Stimulated activated CD8-positive, alpha-beta memory T cell treated with anti-CD3 and anti-CD28 coated beads, Interleukin-7, amount 100 ng/mL, for 1 hour (primary cell): ENCODE measurements at places on chromosomes 11 and 22.

DNA sequence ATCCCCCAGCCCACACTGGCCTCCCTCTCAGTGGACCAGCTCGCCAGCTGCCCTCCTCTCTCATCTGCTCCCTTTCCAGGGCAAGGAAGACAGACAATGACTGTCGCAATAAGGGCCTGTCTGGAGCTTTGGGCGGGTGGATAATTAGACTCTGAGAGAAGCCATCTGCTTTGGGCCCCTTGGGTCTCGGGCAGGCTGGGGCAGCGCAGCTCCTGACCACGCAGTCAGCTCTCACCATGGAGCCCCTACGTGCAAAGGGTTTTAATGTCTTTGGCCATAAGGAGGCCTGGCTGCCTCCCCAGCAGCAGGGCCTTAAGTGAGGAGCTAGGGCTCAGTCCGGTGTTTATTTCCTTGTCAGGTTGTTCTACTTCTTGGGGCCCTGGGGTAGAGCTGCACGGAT, 153.9 kb downstream of the CHST1 start:
- DNase-seq: no peak

DNA sequence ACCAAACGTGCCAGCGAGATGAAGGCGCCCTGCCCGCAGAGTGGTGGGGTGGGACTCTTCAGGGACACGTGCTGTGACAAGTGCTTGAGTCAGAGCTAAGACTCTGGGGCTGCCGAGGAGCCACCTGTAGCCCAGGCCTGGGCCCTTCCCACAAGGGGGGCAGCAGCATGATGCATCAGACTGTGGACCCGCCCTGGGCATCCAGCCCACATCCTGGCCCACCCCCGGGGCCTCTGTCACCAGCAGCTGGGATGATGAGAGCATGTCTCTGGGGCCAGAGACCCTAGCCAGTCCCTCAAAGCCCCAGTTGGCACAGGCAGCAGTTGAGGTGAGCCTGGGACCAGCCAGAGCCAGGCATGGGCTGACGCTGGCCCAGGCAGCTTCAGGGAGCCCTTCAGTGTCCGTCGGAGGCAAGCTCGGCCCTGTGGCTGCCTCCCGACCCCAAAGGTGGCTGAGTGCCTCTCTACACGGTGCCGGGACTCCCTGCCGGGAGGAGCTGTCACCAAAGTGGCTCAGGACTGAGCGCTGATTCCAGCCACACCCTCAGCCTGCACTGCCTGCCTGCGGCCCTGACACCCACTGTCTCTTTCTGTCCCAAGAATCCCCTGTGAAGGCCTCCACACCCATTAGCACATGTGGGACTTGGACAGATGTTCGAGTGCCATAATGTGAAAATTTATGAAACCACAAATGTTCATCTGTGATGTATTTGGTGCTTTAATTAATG, 41.3 kb downstream of the CDKN1C start:
- no peak for DNase-seq

DNA sequence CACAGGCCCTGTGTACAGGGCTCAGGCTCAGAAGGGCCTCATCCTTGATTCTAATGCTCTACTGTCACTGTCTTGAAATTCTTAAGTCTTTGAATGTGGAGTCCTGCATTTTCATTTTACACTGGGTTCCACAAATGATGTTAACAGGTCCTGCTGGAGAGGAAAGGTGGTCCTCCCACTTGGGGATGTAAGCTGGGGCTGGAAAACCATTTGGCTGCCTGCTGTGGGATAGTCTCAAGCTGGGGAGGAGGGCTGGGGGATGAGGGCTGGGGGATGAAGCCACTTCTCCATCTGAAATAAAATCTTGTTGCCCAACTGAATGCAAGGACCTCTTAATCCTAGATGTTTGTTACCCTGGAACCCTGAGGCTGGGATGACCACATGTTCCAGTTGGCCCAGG, 423.0 kb downstream of the TENM4 start:
- DNase-seq: no peak

GRCh38 chr22:46010207-46010867, 33.4 kb upstream of the WNT7B start:
- DNase-seq: no peak

DNA sequence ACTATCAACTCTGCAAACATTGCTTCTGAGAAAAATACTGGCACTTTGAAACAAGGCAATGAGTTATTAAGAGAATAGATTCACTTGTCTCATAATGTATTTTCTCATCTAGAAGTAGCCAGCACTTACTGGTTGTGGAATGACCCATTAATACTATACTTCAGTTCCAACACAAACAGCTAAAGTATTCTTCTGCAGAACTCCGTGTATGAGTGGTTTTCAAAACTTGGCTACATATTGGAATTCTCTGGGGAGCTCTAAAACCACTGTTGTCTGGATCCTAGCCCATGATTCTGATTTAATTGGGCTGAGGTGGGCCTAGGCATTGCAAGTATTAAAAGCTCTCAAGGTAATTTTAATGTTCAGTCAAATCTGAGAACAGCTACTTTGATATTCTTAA, 1416.4 kb upstream of the RAG2 start:
- DNase-seq: no peak

- DNase-seq: no peak
Measured at GRCh38 chr11:37512156-37512780, 914.2 kb upstream of the RAG2 start.

DNA sequence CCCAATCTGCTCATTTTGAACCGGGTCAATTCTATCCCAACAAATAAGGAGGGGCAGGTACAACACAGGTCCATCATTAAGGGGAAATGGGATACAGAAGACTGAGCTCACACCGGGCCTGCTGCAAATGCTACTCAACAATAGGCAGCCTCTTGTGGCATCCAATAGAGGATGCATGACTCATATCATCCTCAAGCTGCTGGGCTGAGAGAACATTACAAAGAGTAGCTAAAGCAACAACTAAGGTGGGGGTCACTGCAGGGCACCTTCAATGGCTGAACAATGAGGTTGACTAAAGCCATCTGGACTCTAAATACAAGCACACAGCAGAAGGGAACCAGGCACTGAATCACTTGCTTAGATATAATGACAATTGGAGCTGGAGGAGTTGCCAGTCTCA, 130.1 kb upstream of the SYN3 start:
- no peak for DNase-seq

DNA sequence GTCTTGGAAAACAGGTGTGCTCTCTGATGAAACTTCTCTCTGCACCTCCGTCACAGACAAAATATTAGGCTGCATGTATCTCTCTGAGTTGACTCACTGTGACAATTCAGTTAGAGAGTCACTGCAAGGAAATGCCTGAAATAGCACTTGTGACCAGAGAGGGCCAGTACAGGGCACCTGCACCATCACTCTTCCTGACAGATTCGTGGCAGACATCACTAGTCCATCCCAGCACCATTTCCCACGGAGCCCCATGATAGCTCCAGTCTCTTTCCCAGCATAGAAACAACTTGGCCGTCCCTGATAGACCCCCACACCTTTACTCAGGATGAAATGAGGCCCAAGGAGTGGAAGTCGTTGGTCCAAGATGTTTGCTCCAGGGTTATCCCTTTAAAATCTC, 73.3 kb upstream of the ISX start:
- no peak for DNase-seq

DNA sequence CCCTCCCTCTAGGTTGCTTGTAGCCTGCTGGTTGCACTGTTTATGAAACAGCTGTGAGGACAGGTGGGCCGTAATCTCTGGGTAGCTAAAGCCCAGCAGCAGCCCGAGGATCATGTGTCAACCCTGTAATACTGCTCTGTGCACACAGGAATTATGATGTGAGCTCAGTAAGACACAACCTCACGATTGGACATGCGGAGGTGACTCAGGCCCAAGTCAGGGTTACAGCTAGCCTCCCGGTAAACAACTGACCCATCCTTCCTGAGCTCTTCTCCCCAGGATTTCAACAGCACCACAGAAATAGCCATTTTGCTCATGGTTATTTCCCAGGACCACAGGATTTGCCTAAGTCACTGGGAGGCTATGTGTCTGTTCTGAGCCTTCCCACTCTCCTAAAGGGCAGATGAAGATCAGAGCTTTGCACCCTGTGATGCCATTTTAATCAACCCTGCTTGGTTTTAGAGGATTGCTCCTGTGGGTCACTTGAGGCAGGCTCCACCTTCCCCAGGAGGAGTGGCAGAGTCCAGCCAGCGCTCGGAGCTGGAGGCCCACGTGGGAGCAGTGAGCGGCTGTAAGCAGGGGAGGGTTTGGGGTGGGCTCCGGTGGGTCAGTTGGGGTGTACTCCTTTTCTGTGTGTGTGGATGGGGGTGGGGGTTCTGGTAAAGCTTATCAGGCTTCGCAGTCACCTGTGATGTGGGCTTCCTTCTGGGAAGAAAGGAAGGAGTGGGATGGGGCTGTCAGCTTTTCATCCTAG, at the start of gene AMPD3:
AMPD3 (plus strand) TSS at position 387 of the 754 bp plus-strand sequence. CDS start 6,256 bp downstream, outside the sequence.
- no peak for DNase-seq

GRCh38 chr11:64178203-64178602, 7.8 kb upstream of the STIP1 start:
- DNase-seq: no peak

- DNase-seq: no peak
Measured at GRCh38 chr11:131463162-131463561, 92.7 kb downstream of the NTM start.

- DNase-seq: no peak
Measured at GRCh38 chr11:32109138-32109537, 18.3 kb downstream of the RCN1 start.

DNA sequence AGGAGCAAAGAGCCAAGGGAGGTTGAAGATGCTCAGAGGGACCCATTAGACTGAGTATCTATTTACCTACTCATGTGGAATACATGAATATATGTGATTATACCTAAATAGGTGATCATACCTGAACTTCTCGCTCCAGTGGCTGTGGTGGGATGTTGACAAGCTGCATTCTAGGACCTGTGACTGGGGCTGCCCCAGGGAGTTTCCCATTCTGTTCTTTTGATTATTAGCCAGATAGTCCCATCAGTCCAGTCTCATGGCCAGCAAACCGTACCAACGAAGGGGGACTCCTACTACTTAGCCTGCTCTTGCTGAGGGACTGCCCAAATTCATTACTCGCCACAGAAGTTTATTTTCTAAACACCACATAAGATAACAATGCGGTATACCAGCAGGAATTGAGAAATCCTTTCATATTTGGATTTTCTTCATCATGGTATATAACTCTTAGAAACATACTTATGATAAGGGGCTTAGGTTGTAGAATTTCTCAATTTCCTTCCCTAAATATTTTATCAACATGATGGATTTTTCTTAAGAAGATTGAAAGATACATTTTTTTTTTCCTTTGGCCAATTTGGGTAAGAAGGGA, 273.9 kb downstream of the NTM start:
- DNase-seq: no peak
